Activated T-cell treated with anti-CD3 and anti-CD28 coated beads for 24 hours (primary cell): ENCODE measurements at places on chromosomes 3 and 15.

DNA sequence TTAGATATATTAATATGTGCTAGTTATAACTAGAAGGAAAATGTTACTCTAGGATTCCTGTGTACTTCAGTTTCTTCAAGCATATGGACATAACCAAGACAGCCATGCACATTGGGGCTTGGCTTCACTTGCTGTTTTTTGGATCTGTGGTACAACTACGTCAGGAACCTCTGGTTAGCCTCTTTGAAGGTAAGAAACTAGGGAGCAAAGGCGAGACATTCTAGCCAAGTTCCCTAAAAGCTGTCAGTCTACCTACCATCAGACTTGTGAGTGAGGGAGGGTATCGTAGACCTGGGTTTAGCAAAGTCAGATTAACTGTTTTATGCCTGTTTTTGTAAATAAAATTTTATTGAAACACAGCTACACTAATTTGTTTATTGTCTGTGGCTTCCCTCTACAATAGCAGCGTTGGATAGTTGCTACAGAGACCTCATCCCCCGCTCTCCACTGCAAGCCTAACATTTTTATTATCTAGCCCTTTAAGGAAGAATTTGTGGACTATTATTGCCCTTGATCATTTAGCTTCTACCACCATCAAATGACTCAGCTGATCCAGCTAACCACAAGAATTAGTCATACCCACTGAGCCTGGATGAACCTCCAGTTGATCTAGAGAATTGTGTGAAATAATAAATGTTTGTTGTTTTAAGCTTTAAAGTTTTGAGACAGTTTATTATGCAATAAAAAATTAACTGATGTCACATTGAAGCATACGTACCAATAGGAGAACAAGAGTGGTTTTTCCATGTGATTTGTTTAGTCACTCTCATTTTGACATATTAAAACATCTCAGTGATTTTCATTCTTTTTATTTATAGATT, 58.1 kb downstream of the RSRC1 start:
- peak; percentile 1 for DNase-seq

DNA sequence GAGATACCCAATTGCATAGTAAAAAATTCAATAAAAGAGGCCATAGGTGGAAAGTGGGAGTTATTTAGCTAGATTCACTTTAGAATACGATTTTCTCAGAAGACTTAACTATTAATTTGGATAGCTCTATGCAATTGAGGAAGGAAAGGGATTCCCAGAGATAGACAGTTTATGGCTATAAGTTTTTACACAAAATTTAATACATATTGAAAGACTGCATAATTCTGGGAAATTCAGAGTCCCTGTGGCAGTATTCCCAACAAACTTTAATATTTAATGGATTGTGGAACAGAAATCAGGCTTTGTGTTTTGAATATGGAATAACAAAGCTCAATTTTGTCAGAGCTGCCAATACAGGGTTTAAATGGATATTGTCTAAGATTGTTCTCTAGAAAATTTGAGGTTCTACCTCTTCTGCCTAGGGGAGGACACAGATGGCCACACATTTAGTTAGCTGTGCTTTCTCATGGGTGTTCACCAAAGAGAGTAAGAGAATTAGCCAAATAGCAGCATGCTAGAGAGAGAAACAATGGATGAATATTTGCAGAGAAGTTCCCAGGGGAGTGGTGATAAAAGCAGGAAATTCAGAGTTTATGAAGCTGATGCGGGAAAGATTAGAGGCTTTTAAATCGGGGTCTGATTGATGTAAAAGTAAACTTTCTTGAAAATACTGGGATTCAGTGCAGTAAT, 8.5 kb downstream of the ISL2 start:
- DNase-seq = no peak

GRCh38 chr3:43894176-43895049, 203.7 kb downstream of the ABHD5 start:
- DNase-seq = peak; percentile 16

DNA sequence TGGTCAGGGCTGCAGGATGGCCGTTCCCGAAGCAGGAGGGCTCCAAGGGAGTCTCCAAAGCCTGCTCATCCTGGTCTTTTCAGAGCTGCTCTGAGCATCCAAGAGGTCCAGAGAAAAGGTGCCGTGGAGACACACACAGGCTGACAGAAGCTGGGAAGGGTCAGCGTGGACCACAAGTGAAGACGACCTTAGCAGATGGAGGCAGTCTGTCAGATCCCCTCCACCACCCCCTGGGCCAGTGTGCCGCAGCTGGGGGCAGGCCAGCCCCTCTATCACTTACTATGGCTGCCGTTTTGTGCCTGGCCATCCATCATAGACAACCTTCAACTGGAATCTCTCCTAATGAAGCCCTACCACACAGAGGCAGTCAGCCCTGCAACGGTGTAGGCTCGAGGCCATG, 335.1 kb upstream of the RGMA start:
- no peak for DNase-seq

GRCh38 chr3:53074761-53075742, 29.2 kb upstream of the SFMBT1 start:
- DNase-seq = no peak

- DNase-seq = no peak
Observed at GRCh38 chr3:128084675-128085021, 32.4 kb downstream of the SEC61A1 start.

GRCh38 chr3:152902141-152902669, 67.3 kb downstream of the P2RY1 start:
- no peak for DNase-seq

DNA sequence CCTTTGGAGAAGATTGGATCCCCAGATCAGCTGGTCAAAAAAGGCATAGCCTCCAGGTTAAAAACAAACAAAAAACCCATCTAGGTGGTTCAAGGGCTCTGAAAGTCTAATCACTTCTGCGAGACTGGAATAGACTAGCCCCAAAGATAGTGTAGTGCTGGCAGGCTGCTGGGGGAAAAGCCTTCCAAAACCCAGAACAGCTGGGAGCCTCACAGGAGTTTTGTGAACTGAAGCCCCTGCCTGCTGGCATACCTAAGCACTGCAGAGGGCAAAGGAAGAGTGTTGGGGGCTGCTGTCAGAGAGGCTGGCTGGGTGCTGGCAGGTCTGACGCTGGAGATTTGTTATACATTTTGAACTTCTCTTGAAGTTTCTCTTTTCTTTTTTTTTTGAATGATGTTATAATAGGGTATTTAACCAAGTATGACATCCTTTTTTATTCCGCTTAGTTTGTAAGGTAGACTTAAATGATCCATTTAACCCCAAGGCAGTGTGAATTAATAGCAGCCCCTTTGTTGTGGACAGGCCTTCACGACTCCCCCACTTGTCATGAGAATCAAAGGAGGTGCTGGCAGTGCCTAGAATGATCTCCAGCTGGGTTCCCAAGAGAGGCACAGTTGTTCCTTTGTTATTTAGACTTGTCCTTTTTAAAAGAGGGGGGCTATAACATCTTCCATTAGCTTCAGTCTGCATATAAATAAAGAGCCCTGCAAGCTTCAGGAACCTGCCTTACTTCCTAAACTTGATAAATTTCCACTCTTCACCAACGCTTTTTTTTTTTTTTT, 53.9 kb downstream of the CRTC3 start:
- DNase-seq = no peak

- DNase-seq = no peak
Observed at GRCh38 chr3:27385504-27385903, 16.3 kb upstream of the NEK10 start.

DNA sequence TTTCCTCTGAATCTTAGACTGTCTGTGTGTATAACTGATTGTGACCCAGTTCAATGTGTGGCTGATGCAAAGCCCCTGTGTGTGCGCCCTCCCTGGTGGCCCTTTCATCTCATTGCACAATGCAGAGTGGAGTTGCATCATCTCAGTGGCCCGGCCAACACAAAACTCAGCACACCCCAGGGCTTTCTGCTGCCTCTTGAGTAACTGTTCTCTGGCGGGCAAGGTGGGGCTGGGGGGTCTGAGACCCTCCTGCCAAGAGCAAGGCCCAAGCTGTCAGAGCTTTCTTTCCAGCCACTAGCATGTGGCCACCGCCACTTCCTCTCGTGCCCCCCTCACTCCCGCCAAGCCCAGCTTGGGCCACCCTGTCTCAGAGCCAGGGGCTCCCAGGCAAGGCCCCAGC, 80.7 kb upstream of the ALDH1L1 start:
- DNase-seq = no peak

DNA sequence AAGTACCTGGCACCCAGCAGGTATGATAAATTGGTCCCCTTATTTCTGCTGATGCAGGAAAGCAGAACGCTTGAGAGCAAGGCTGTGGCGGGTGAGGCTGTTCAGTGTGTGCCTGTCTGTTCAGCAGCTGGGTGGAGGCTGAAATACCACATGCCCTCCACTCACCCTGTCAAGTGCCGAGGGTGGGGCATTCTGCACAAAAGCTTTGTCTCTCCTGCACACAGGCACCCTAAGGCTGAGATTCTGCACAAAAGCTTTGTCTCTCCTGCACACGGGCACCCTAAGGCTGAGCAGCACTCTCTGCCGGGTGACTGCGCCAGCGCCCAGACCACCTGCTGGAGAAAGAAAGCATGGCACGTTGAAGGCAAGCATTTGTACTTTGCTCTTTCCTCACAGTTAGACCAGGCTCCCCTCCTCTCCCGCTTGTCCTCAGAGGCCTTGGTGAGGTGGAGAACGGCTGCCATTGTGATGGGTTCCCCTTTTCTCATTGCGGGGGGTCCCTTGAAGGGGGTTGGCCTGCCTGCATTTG, 97.5 kb downstream of the BDH1 start:
- no peak for DNase-seq

GRCh38 chr3:47250309-47251060, 32.1 kb downstream of the KIF9 start:
- DNase-seq = no peak

GRCh38 chr15:63611177-63611576, 14.0 kb downstream of the FBXL22 start:
- DNase-seq = no peak

DNA sequence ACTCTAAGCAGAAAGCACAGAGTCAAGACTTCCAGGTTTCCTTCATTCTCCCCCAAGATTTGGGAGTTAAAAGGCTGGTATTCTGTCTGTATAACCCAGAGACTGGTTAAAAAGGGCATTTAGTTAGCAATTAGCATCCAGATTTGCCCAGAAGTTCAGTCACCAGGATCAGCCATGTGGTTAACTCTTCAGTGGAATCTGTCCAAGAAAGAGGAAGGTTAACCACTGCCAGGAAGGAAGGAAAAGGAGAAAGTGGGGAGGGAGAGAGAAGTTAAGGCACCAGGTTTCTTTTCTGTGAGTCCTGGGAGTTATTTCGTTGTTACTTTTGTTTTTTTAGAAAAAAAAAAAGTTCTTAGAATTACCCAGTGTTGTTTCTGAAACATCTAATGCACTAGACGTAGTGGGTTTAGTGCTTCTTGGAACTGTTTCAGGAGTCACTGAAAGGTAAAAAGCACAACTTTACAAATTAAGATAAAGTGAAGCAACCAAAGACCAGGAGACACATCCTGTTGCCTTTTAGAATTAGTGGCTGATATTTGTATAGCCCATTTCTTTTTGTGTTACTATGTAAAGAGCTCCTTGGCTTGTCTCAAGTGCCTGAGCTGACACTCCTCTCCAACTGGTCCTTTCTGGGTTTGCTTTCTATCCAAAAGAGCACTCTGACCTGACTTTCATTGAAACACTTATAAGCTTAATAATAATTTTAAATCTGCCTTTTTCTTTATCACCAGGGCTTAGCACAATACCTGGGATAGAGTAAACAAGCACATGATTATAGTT, 128.6 kb downstream of the ABI3BP start:
- DNase-seq = no peak

DNA sequence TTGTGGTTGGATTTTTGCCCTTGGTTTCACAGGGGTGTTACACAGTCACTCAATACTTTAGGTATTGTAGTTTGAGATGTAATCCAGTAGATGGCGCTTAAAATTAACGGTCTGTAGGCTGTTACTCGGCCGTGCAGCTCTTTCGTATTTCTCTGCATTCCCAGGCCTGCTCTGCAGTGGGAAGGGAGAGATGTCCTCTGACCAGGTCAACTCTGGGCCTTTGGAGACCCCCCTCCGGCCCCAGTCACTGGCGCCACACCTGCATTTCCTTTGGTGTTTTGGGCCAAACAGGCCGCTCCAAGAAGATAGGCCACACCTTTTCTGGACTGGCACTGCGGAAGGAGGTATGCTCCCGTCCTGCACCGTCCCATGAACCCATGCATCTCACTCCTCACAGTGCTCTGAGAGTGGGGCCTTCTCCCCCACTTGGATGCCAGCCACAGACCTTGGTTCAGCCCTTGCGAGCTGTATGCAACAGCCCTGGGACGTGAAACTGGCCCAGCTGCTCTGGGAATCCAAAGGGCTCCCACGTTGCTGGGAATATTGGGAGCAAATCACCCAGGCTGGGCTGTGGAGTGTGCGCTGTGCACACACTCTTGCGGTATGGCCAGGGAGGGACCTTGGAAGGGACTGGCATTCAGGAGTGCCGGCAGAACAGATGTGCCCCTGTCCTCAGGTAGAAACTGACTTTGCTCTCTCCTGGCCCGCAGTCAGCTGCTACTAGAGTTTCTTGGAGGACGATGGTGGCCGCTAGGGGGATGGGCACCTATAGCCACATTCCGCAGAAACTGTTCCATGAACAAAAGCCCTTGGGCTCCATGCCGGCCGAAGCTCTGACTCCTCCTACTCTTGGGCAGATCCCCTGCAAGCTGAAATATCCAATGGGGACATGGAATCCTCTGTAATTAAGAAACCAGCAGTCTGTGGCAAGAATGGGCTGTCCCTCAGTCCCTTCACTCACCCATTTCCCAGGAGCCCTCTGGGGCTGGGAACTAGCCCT, 410.5 kb upstream of the CADM2 start:
- no peak for DNase-seq
